GOT3 (cell line): ENCODE measurements at places on chromosomes 13 and 19.

DNA sequence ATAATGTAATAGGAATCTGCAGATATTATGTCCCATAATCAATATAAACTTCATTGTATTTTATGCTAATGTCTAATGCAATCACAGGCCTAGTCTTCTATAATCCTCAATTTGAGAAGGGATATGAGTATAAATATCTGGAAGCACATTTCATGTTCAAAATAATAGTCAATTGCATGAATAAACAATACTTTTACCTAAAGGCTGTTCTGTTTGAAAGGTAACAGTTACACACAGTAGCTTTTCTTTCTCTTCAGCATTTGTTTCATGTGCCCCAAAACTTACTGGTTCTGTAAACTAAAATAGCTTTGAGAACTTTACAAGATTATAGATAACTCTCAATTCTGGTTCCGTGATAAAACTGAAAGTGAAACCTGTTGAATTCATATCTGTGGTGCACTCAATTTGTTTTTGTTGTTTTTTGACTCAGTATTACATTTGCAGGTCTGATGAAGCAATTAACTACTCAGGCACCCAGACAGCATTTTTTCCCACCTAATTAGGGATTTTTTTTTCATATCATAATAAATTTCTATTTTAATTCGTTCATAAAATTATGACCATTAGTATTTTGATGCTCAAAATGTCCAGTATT, 1193.8 kb downstream of the SLITRK1 start:
- DNase-seq = no peak

DNA sequence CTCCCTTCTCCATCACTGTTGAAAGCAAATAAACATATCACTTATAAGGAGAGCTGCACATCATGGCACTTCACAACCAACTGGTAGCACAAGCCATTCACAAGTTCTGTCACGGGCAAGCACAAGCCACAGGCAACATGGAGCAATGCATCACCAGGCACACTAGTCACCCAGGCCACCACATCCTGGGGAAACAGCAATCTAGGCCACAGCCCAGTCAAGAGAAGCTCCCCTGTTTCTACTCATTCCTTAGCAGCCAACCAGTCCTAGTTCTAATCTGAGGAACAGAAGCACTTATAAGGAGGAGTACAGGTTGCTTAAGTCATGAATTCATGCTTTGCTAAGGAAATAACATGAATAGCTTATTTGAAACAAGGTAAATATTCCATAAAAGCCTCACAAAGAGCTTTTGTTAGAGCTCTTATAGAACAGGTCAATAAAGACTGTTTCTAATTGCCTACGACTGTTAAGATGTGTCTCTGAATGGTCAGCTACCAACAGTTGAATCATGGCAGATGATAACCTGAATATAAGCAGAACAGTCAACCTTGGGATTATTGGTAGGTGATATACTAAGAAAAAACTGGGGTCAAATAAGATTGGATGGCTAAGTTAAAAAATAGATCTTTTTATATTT, 169.0 kb downstream of the TBC1D4 start:
- no peak for DNase-seq

- no peak for DNase-seq
Observed at GRCh38 chr19:49333418-49333805, 1.8 kb upstream of the CD37 start.

- DNase-seq = no peak
Observed at GRCh38 chr13:28545583-28546333, 50.8 kb upstream of the FLT1 start.

DNA sequence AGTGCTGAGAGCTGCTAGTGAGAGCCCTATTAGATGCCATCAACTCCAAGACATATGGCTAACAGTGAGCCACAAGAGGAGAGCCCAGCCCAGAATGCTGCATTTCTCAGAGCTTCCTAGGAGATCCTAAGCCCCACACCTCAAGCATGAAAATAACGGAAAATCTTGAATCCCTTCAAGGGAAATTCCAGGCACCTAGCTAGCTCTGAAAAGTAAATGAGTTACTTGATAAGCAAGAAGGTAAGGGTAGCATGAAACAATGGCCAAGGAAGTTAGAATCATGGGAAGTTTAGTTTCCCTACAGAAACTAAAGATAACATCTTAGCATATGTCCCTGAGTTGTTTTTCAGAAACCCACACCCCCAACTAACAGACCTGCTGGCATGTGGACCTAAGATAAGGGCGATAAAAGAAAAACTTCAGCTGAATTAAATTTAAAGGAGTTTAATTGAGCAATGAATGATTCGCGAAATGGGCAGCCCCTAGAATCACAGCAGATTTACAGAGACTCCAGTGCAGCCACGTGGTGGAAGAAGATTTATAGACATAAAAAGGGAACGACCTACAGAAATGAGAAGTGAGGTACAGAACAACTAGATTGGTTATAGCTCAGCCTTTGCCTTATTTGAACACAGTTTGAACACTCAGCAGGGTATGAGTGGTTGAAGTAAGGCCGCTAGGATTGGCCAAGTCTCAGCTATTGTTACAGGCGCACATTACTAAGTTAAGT, 301.3 kb upstream of the DACH1 start:
- DNase-seq = no peak

- no peak for DNase-seq
Observed at GRCh38 chr13:76668141-76668540, 218.1 kb downstream of the KCTD12 start.

- no peak for DNase-seq
Observed at GRCh38 chr19:52536448-52536800, 9.0 kb downstream of the ZNF808 start.

GRCh38 chr13:63092456-63092855, 1676.8 kb upstream of the PCDH20 start:
- no peak for DNase-seq

GRCh38 chr19:11017275-11018035, 56.6 kb downstream of the SMARCA4 start:
- DNase-seq = no peak

DNA sequence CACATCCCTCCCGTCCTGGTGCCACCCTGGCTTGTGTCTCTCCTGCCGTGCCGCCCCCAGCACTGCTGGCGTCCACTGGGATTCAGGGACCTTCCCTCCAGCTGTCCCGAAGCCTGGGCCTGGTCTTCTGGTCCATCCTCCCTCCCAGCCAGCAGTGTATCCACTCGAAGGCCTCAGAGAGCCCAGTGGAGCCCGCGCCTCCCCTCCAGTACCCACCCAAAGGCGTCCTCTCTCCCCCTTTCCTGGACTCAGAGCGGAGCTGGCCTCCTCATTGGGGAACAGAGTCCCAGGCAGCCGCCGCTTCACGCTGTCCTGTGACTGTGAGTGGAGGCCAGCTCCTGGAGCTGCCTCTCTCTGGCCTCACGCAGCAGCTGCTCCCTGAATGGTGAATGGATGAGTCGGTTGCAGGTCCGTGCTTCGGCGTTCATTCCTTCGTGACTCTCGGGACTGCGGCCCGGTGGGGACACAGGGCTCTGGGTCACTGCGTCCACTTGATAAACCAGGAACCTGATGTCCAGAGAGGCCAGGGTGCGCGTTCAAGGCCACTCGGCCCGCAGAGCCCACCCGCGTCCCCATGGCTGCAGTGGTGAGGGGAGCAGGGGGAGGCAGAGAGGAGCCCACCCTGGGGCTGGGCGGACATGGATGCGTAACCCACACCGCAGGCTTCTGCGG, 12.1 kb downstream of the ONECUT3 start:
- no peak for DNase-seq

- no peak for DNase-seq
Observed at GRCh38 chr13:30750036-30750435, 14.7 kb downstream of the ALOX5AP start.

- DNase-seq = no peak
Observed at GRCh38 chr13:89239361-89240127, 1568.4 kb downstream of the SLITRK5 start.

DNA sequence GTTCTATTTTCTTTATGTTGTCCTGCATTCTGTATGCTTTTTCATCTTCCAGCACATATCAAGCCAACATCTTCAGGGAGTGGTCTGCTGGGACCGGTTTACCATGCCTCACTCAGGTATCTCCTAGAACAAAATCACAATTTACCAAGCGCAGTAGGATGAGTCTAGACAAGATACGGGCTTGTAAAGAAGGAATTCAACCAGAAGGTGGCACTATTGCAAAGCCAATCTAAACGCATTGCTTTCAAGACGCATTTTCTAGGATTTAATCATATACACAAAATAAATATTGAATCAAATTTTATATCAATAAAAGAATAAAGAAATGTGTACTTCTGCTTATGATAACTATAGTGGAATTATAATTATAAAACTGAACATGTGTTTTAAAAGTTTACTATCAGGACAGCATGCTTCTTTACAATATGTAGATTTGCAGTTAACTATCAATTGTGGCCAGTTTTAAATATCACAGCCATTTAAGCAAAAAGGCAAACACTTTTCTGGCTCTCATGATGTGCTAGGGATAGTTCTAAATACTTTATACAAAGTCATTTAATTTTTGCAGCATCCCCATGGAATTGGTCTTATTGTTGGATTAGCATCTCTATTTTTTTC, 16.1 kb upstream of the TPP2 start:
- DNase-seq = no peak

GRCh38 chr13:25930653-25931052, 121.2 kb downstream of the SHISA2 start:
- DNase-seq = no peak

GRCh38 chr19:13977803-13978202, 25.5 kb downstream of the DCAF15 start:
- no peak for DNase-seq
